D721Med (cell line): ENCODE measurements at places on chromosomes 12 and 14.

GRCh38 chr14:96676166-96676565 is 121.0 kb upstream of the VRK1 start:
- no peak for DNase-seq

DNA sequence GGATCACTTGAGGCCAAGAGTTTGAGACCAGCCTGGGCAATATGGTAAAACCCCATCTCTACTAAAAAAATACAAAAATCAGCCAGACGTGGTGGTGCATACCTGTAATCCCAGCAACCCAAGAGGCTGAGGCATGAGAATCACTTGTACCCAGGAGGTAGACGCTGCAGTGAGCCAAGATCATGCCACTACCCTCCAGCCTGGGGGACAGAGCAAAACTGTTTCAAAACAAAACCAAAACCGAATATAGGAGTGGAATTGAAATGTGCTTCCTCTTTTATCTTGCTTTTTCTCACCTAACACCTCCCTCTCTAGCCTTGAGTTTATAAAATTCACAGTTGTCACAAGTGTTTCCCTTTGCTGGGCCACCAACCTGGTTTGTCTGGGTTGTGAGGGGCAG is 181.9 kb downstream of the PAH start:
- no peak for DNase-seq

GRCh38 chr12:57150400-57151000 is 3.1 kb upstream of the LRP1-AS start:
- DNase-seq, result no peak

DNA sequence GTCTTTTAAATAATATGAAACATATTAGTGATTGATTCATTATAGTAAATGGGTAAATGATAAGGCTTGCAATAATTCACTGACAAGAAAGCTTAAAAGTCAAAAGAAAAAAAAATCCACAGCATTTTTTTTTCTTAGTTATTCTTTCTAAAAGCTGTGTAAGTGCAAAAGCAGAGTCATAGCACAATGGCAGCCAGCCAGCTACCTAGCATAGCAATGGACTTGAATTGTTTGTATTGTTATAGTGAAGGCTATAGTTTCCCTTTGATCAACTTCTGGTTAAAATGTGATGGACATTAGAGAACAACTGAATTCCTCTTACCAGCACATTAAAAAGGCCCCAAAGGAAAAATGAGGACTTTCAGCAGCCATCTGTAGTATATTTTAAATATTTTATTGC is 232.1 kb downstream of the NAV3 start:
- no peak for DNase-seq

- DNase-seq, result no peak
Measured at GRCh38 chr14:23237772-23238594, at the start of gene RNF212B. RNF212B (plus strand) TSS chr14:23237936; CDS start chr14:23240346, 2,410 bp downstream.

DNA sequence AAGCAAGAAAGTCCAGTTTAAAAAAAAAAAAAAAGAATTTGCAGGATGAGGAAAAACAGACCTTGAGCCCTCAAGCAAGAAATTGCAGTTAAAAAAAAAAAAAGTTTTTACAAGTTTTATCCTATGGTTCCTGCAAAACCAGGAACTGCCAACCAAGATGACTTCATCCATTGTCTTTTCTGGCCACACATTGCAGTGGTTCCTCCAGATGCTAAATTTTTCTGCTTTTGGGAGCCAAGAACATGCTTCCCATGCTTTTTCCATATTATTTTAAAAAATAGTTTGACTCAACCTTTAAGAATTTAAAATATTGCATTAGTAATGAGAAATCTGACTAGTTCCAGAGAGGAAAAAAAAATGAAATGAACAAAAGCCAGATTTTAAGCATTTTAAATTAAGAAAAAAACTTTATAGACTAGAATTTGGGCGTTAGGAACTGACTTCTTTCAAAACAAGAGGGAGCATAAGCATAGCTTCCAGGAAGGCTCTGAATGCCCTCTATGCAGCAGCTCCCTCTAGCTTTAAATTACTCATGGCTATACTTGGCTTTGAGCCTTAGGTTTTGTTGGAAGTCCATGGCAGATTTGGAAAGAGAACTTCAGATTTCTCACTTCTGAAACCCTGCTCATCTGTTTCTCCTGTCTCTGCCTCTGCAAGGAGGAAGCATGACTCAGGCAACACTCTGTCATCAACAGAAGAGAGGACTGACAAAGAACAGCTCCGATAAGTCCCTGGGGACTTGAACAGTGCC is 124.5 kb downstream of the GPR65 start:
- no peak for DNase-seq

DNA sequence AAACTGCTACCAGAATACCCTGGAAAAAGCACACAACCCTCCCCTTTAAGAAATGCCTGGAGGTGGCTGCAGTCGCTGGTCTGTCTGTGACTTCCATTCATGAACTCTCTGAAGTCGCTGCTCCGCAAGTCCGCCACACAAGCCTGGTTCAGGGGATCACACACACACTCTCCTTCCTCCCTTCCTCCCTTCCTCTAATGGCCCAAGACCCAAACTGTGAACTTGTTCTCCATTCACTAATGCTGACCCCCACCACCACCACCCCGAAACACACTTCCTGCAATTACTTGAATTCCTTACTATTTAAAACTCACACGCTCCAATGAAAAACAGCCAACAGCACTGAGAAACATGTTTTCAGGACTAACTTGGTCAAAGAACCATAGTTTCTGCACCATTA is 1.0 kb upstream of the LMO3 start:
- no peak for DNase-seq
